ENCODE measurements at places on chromosomes 5 and 9.
A peak's percentile ranks its signal among the peaks of the same experiment; 100 is the strongest.

GRCh38 chr9:23850242-23850689 is 24.2 kb upstream of the ELAVL2 start:
- no peak for DNase-seq

DNA sequence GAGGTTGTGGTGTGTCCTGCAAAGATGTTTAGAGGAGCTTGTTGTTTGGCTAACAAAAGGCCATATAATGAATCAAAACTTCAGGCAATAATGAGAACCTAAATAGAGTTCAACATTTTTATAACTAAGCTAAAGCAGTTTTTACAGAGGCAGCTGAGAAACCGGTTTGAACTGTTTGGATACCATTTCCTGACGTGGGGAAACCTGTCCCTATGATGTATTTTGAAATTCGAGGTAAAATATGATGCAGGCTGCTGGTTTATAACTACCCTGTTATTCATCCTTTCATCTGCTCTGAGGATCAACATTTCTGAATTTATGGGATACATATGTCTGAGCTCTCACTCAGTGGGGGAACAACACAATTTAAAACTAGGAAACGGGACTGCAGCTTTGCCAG is 289.5 kb upstream of the IRX2 start:
- DNase-seq = no peak

- no peak for DNase-seq
These were observed 153.2 kb downstream of the MED27 start for GRCh38 chr9:131926360-131926922.

DNA sequence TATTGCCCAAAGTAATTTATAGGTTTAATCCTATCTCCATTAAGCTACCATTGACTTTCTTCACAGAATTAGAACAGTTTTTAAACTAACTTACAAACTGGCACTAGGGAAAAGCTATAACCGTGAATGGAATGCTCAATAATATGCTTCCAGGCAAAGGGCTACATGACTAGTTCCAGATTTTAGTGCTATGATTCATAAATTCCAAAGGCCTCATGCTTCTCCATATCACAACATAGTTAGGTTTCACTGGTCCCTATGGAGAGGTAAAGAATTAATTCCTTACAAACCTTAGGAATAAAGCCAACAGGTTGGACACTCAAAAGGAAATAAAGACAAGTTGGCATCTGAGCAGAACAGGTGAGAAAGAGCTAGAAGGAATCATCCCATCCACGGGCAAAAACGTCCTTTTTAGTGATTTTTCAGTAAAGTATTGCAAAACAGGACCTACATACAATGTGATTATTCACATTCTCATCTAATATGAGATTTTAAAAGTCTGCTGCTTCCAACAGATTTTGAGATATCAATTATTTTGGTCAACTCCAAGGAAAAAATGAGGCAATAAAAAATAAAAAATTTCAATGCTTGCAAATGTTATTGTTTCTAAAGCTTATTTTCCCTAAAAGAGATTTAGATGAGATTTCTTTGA is 97.0 kb upstream of the TARS1 start:
- no peak for DNase-seq

DNA sequence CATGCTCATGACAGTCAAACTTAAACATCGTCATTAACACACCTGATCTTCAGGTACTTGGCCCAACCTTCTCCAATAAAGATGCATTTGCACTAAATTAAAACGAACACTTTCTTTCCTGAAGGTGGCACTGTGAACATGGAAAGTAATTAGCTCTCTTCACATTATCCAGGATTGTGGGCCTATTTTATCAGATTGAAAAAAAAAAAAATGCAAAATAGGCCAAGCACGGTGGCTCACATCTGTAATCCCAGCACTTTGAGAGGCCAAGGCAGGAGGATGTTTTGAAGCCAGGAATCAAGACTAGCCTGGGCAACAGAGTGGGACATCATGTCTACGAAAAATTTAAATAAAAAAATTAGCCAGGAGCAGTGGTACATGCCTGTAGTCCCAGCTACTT is 14.4 kb upstream of the CDC20B start:
- no peak for DNase-seq

DNA sequence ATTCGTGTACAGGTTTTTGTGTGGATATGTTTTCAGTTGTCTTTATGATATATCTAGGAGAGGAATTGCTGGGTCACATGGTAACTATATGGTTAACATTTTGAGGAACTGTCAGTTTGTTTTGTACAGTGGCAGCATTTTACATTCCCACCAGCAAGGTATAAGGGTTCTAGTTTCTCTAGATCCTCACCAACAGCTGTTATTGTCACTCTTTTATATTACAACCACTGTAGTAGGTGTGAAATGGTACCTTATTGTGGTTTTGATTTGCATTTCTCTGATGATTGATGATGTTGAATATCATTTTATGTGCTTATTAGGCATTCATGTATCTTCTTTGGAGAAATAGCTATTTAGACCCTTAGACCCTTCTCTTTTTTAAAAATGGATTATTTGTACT is 82.9 kb downstream of the CCDC171 start:
- no peak for DNase-seq

DNA sequence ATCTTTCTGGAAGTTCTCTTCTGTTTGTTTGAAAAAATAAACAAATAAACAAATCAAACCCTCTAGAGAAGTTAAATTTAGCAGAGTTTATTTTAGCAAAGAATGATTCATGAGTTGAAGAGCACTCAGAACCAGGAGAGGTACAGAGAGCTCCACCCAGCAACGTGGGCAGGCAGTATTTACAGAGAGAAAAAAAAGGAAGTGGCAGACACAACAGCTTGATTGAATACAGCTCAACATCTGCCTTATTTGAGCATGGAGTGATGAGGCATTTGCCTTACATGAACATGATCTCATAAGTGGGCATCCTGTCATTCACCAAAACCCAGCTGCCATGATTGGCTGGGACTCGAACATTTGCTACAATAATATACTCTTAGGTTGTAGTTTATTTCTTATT is 381.6 kb upstream of the ADAMTS16 start:
- DNase-seq = no peak

DNA sequence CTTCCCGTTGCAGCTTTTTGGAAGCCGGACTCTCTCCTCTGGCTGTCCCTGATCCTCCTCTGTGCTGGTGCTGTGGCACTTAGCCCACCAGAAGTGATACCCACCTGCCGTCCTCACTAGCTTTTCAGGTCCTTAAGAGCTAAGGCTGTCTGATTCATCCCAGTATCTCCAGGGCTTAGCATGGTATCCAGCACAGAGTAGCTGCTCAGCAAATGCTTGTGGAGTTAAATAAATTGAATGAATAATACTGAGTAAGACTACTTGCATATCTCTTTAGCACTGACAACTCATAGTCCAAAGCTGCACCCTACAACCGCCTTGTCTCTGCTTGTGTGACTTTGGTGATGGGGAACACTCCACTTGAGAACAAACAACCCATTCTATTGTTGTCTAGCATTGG is 7.7 kb upstream of the XPA start:
- DNase-seq = no peak

- no peak for DNase-seq
These were observed 639.0 kb upstream of the TYRP1 start for GRCh38 chr9:12054235-12054634.

DNA sequence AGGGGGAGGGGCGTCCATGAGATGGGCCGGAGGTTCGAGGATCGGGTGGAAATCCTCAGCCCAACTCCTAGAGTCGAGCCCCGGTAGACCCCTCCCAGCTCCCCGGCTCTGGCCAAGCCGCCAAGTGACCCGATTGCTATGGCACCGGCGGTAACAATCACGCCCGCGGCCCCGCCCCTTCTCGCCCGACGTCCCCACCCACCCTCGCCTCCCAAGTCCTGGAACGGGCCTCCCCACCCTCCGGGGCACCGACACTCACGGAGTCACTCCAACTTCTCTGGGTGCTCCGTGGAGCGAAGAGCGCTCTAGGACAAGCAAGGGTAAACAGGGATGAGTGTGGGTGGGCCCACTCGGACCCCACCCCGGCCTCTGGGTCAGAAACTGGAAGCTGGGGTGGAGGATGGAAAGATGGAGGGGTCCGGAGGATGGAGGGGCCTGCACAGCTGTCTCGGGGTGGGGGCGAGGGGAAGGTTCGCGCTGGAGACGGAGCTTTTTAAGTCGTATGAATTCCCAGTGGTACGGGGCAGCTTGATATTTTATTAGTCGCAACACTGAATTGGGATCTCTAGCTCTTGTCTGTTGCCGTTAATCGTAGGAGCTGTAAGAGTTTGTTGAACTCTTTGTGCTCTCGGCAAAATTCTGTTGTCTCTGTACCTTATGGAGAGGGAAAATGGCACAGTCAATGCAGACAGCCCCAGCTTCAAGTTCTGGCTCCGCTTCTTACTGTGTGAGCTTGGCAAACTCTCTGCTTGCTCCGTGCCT is at the start of gene SPACA9:
SPACA9 (plus strand) TSS at position 204 of the 762 bp plus-strand sequence. CDS start 5,050 bp downstream, outside the sequence.
- DNase-seq = peak; percentile 5

GRCh38 chr5:72379936-72380335 is 59.8 kb downstream of the PTCD2 start:
- DNase-seq = no peak

- DNase-seq = no peak
These were observed 27.2 kb downstream of the SLC25A48 start for GRCh38 chr5:135861641-135862040.

- no peak for DNase-seq
These were observed 475.7 kb downstream of the CCDC171 start for GRCh38 chr9:16028548-16028947.

DNA sequence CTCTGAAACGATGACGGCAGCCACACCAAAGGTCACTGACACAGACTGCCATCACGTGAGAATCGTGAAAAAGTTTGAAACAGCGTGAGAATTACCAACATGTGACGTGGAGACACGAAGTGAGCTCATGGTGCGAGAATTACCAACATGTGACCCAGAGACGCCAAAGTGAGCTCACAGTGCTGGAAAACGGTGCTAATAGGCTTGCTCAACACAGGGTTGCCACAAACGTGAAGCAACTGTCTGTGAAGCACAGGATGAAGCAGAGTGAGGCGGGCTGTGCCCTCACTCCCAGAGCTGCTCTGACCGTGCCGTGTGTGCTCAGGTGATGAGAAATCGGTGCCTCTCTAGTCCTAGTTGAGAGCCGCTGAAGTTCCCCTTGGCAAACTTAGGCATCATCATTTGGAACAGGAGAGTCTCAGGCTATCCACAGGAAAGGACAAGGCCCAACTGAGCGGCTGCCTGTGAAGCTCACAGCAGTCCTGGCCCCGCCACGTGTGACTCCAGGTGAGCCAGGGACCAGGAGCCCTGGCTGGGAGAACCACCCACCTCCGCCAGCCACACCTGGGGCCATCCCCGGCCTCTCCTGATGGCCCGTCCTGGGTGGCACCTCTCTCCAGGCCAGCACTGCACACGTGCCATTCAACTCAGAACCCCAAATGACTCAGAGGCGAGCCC is 29.8 kb upstream of the SLC6A3 start:
- no peak for DNase-seq

DNA sequence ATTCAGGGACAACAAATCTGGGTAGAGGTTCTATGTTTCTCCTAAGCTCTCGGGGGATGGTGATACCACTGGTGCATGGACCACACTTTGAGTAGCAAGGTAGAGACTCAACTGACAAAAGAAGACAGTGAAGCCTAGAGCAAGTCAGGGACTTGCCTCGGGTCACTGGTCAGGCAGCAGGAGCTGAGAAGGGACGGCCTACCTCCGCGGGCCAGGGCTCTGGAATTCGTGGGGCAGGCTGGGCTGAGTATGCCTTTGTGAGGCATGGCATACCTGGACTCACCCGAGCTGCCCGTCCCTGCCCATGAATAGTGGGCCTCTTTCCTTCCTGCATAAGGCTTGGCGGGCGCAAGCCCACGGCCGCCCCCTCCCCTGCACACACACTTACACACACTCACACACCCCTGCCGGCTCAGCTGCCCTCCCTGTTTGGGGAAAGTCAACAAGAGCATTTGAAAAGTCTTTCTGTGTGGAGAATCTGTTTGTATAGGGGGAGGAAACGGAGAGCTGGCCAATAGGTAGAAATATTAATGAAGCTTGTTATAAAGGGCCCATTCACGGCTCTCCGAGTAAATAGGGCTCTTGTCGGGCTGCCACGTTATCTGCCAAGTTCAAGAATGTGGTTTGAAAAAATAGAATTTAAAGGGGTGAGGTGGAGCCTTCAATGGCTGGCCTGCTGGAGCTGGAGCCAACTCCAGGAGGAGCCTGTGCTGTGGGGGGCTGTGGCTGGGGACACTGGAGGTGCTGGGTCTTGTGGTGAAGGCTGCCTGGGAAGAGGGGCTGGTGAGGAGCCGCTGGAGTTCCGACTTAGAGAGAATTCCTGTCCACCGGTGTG is 19.1 kb upstream of the KIF12 start:
- DNase-seq = no peak

DNA sequence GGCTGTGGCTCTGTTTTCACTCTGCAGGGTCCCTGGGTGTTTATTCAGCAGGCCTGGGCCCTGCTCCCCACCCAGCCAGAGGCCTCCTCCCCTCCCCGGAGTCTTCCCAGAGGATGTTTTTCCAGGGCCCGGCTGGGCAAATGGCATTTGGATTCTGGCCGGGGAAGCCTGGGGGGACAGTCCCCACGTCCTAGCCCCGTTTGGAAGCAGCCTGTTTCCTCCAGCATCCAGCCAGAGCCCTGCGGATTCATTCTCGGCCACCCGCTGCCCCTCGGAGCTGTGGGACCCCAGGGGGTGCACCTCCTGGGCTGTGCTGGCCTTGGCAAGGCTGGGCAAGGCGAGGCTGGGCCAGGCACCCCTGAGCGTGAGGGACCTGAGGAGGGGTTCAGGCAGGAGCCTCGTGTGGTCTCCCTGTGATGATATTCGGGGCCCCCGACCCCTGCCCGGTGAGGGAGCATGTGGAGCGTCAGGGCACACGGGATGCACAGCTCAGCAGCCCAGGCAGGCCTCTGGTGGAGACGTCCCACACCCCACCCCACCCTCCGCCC is 48.8 kb upstream of the EGFL7 start:
- no peak for DNase-seq

DNA sequence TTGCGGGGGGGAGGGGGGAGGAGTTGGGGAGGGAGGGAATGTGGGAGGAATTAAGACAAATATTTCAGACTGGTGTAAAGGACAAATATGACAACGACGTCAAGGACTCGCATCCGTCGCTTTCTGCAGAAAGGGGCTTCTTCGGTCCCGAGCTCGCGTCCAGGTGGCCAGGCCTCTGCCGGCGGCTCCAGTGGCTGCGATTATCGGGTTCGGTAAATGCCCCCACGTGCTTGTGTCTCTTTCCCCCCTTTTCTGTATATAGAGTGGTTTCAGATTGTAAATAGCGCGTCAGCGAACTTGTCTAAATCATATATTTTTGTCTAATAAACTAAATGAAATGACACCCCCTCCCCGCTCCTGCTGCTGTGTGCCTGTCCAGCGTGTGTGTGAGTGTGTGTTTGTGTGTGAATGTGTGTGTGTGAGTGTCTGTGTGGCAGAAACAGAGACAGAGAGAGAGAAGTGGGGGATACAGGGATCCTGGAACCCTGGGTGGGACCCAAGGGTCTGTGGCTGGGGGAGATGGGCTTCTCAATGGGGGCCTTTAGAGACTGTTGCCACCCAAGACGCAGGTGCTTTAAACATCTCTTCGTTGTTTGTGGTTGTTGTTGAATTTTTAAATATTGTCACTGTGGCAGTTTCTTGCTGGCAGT is 5.6 kb downstream of the IRX1 start:
- DNase-seq = no peak

GRCh38 chr5:132205385-132206125 is 22.1 kb downstream of the P4HA2 start:
- no peak for DNase-seq

- DNase-seq = no peak
These were observed 105.2 kb downstream of the SH3TC2 start for GRCh38 chr5:148957591-148958202.
